ENCODE measurements at places on chromosomes 5 and 9.

GRCh38 chr9:130996676-130997394 is 12.1 kb upstream of the LAMC3 start:
- DNase-seq: no peak

GRCh38 chr5:39498278-39498952 is 73.6 kb upstream of the DAB2 start:
- peak; percentile 67 for DNase-seq

DNA sequence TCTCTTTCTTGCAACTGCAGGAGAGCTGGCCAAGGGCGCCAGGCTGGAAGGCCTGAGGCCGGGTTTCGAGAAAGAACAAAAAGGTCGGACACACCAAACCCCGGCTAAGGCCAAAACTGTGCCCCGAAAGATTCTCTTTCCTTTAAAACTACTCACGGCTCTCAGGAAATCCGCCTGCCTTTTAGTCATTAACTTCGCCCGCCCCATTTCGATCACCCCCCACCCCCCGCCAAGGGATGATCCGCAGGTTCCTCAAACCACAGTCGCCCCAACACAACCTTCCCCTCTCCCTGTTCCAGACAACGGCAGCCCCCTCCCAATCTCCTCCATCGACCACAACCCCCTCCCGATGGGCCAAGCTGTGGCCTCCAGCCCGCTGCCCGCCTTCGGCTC is 536 bp downstream of the FEM1C start:
- peak; percentile 29 for DNase-seq

- no peak for DNase-seq
These were observed 23.0 kb downstream of the BARHL1 start for GRCh38 chr9:132605387-132605786.

- DNase-seq: no peak
These were observed 31.5 kb downstream of the HRH2 start for GRCh38 chr5:175689147-175689991.

- no peak for DNase-seq
These were observed 298.6 kb downstream of the AGTPBP1 start for GRCh38 chr9:85443190-85443598.

GRCh38 chr5:126354012-126354857 is 69.0 kb upstream of the GRAMD2B start:
- peak; percentile 98 for DNase-seq

DNA sequence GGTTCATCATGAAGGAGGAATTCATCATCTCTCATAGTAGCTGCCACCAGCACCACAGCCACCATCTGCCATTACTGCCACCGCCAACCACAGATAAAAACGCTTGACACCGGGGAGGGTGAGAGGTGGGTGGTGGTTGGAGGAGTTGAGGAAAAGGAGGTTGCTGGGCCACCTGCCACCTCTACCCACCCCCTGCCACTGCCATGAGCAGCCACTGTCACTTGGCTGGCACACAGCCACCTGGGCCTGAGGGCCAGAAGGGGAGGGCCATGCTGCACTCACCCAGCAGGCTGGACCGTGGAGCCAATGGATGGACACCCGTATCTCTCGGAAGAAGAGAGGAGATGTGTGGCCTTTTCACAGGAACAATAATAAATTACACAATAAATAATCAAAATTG is 31.3 kb upstream of the SLC36A2 start:
- DNase-seq: no peak

DNA sequence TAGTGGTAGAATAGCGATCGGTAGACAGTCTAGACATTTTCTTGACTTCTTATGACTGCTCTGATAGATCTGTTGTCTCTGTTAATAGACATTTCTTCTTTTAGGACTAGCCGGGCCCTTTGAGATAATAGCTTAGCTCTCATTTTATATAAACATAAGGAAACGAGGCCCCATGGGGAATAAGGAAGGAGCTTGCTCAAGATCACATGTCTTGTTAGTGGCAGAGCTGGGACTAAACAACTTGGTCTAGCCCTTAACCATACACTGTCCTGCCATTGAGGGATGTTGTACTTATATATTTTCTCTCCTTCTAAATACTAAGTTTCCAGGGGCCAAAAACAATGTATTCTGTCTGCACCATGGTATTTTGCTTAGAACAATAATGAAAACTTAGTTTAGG is 140.0 kb downstream of the GCNT1 start:
- no peak for DNase-seq

GRCh38 chr5:164027738-164028137 is 522.3 kb downstream of the MAT2B start:
- peak; percentile 16 for DNase-seq

DNA sequence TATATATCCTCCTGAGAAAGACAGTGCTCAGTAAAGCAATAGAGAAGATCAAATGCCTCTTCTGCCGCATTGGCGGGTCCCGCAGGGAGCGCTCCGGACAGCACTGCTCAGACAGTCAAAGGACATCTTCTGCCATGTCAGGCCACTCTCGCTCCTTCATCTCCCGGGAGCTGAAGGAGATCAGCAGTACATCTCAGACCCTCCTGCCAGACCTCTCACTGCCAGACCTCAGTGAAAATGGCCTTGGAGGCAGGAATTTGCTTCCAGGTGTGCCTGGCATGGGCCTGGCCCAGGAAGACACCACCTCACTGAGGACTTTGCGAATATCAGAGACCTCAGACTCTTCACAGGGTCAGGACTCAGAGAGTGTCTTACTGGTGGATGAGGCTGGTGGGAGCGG is 12.2 kb downstream of the PTGER4 start:
- DNase-seq: no peak

DNA sequence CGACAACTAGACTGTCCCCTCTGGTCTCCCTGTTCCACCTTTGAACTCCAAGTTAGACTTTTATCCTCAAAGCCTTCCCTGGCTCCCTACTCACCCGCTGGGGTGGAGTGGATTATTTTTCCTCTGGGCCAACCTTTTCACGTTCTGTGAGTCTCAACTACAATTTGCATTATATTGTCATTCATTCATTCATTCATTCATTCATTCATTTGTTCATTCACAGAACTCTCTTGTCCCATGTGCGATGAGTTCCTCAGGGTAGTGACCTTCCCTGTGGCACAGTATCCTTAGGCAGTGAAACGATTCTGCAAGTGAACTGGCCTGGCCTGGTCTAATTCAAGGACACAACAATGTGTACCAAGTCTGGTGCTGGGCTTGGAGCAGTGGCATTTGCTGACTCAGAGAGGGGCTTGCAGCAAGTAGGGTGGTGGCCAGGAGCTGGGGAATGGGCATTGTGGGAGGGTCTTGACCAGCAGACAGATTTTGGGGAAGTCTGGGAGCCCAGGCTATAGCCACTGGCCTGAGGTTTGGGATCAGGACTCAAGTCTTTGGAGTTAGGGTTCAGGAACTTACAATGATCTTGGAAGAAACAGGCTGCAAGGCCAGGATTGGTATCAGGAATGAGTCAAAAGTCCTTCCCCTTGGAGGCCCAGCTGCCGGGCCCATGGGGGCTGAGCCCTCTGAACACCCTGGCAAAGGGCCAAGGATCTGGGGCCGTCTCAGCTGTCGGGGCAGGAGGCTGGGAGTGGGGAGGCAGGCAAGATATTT is 37.2 kb upstream of the COL15A1 start:
- peak; percentile 86 for DNase-seq

DNA sequence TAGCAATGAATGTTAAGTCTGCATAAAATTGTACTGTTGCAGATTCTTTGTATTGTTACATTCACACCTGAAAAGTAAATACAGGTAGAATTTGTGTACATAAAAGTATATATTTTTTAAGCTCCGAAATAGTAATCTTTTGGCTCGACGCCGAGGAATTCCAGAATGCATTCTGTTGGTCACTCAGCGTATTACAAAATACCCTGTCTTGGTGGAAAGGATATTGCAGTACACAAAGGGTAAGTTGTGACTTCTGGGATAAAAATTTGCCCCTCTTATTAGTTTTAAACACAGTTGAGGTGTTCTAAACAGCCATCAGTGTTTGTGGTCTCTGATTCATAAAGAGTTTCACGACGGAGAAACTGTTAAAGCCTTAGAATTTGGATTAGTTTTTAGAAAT is 257.6 kb downstream of the ARHGEF28 start:
- DNase-seq: no peak

- DNase-seq: no peak
These were observed 5.0 kb downstream of the FAM163B start for GRCh38 chr9:133604214-133604613.

GRCh38 chr9:96686638-96687335 is 31.7 kb upstream of the PRXL2C start:
- peak; percentile 77 for DNase-seq

- no peak for DNase-seq
These were observed 220.7 kb downstream of the GNA14 start for GRCh38 chr9:77427256-77427927.

- no peak for DNase-seq
These were observed 25.6 kb downstream of the C5orf15 start for GRCh38 chr5:133942614-133943474.
